Ascending aorta (tissue), 2 donors: ENCODE measurements at places on chromosomes 7 and 10. TPM values are rescaled to one million over a fixed set of nuclear protein-coding genes. Genes with fewer than 3 reads are reported as not detected.

GRCh38 chr7:50229964-50230363 is 74.6 kb upstream of the IKZF1 start:
- H3K4me1 ChIP-seq = no peaks in the 10 kb centered on the region
- DNase-seq = no peak
- no peak overlapping the region for H3K4me3 ChIP-seq

GRCh38 chr10:61786728-61787127 is 114.8 kb upstream of the ARID5B start:
- peak overlapping the region; percentile 44 for H3K27ac ChIP-seq
- no peaks in the 10 kb centered on the region for H3K36me3 ChIP-seq
- no peaks in the 10 kb centered on the region for H3K27me3 ChIP-seq
- peaks cover 6% of the 10 kb centered on the region for H3K4me1 ChIP-seq
- no peak for DNase-seq
- peak overlapping the region; percentile 51 for H3K4me3 ChIP-seq

DNA sequence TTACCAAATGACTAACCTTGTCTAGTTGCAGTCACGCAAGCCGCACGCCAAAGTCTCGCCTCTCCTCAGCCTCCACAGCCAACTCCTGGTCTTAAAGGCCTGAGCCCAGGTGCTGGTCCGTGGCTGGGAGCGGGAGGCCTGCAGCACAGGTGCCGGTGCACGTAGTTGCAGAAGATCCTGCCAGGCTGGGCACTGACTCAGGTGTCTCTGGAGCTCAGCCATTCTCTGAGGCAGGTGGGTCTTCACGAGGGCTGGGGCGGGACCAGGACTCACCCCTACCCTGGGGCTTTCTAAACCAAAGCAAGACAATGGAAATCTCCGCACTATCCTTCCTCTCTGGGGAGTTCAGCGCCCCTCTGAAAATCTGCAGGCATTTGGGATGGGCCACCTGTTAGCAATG is 216.4 kb downstream of the MLLT10 start:
- H3K4me1 ChIP-seq = no peaks in the 10 kb centered on the region
- no peak for DNase-seq
- H3K27me3 ChIP-seq = no peaks in the 10 kb centered on the region
- no peak overlapping the region for H3K4me3 ChIP-seq
- no peaks in the 10 kb centered on the region for H3K36me3 ChIP-seq
- H3K27ac ChIP-seq = no peak overlapping the region

- no peaks in the 10 kb centered on the region for H3K27me3 ChIP-seq
- H3K4me1 ChIP-seq = no peaks in the 10 kb centered on the region
- DNase-seq = no peak
- H3K36me3 ChIP-seq = no peaks in the 10 kb centered on the region
- H3K4me3 ChIP-seq = no peak overlapping the region
- H3K27ac ChIP-seq = no peak overlapping the region
Measured at GRCh38 chr10:127911218-127911866, 4.4 kb downstream of the PTPRE start.

DNA sequence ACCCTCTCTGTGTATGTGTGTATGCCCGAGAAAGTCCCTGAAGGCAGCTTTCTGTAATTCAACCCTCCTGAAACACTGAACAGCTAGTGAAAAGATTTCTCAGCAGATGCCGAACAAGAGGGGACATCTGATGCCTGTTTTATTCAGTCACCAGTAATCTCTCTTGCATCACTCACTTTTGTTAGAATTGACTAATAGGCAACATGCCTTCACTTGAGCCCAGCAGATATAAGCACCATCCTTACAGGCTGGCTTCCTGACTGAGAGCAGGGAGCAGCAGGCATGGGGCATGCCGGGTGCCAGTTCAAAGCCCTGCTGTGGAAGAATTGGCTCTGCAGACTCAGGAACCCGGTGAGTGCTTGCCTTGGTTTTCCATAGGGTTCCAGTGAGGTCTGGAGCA is at the start of gene ABCA13:
Gene ABCA13, plus strand, starts transcription at position 257 of the 400 bp plus-strand sequence. Its CDS starts 26 bp downstream, at position 283.
- no peaks in the 10 kb centered on the region for H3K4me1 ChIP-seq
- no peak within 1 kb of the TSS for H3K27ac ChIP-seq
- H3K36me3 ChIP-seq = no peaks in the 10 kb centered on the region
- H3K27me3 ChIP-seq = no peaks in the 10 kb centered on the region
- no peak for DNase-seq

- H3K4me3 ChIP-seq = no peak overlapping the region
- DNase-seq = no peak
- no peaks in the 10 kb centered on the region for H3K4me1 ChIP-seq
- no peaks in the 10 kb centered on the region for H3K36me3 ChIP-seq
- H3K27me3 ChIP-seq = no peaks in the 10 kb centered on the region
Measured at GRCh38 chr7:15848362-15848761, 161.9 kb upstream of the MEOX2 start.

DNA sequence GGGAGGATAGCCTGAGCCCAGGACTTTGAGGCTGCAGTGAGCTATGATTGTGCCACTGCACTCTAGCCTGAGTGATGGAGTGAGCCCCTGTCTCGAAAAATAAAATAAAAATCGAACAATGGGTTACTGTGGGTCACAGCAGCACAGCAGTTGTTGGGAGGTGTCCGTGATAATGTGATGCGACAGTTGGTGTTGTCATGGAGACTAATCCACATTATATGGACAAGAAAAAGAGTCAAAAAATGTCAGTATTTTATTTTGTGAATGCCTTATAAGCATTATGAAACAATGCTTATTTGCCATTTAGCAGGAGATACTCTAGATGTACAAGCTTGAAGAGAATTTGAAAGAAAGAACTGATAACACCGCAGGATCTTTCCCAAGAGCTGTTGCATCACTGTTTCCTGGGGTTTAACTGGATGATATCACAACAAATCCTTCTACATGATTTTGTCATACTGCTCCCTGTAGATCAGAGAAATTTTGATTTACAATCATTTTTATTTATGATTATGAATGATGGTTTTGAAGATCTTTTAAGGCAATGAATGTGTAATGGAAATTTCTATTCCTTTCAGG is 195.4 kb downstream of the BAMBI start:
- H3K4me3 ChIP-seq = no peak overlapping the region
- H3K27me3 ChIP-seq = no peaks in the 10 kb centered on the region
- no peak overlapping the region for H3K27ac ChIP-seq
- DNase-seq = no peak
- H3K36me3 ChIP-seq = no peaks in the 10 kb centered on the region
- no peaks in the 10 kb centered on the region for H3K4me1 ChIP-seq

DNA sequence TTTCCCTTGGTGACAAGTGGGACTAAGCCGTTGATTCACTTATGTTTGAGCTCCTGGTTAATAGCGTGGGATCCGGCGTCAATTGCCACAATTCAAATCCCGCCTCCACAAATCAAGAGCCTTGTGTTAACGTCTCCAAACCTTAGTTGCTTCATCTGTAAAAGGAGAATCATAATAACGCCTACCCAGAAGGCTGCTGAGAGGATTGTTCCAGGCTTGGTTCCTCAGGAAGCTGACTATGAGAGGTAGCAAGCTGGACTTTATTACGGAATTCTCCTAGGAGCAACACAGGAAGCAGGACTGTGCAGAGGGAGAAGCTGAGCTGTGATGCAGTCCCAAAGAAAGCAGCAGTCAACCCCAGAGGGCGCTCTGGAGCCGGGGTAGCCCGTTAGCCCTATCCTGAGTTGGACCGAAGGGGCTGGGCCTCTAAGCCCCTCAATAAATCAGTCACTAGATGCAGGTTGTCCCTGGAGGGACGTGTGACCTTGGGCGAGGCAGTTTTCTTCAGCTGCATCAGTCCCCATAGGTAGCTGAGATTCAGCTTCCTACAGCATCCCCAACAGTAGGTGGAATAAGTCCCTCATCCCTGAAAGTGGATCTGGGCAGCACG is 6.9 kb upstream of the BAG3 start:
- no peak for DNase-seq
- no peak overlapping the region for H3K27ac ChIP-seq
- H3K36me3 ChIP-seq = no peaks in the 10 kb centered on the region
- H3K4me1 ChIP-seq = no peaks in the 10 kb centered on the region

- DNase-seq = no peak
- no peaks in the 10 kb centered on the region for H3K4me1 ChIP-seq
- H3K27ac ChIP-seq = no peak overlapping the region
- H3K4me3 ChIP-seq = no peak overlapping the region
- H3K36me3 ChIP-seq = no peaks in the 10 kb centered on the region
- H3K27me3 ChIP-seq = no peaks in the 10 kb centered on the region
Measured at GRCh38 chr10:97612386-97612785, 20.9 kb downstream of the MORN4 start.

- DNase-seq = no peak
- peak overlapping the region; percentile 63 for H3K27ac ChIP-seq
- H3K4me1 ChIP-seq = peaks cover 38% of the 10 kb centered on the region
- H3K36me3 ChIP-seq = no peaks in the 10 kb centered on the region
Measured at GRCh38 chr7:36047091-36047658, 105.9 kb upstream of the EEPD1 start.

DNA sequence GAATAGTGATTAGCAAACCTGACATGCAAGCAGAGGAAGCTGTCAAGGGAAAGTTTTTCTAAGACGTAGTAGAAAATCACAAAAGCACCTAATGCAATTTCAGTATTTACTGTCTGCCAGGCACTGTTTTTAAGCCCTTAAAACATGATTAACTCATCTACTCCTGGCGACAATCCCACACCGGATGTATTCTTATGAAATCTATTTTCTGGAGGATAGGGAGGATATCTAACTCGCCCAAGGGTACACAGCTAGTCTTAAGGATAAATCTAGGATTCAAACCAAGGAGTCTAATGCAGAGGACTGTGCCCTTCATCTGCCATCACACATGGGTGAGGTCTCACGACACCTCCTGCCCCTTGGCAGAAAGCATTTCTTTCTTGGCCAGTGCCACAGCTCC is 47.8 kb upstream of the FIGNL1 start:
- no peaks in the 10 kb centered on the region for H3K36me3 ChIP-seq
- H3K4me1 ChIP-seq = no peaks in the 10 kb centered on the region
- no peaks in the 10 kb centered on the region for H3K27me3 ChIP-seq
- no peak for DNase-seq
- H3K27ac ChIP-seq = no peak overlapping the region

- H3K4me3 ChIP-seq = no peak overlapping the region
- no peaks in the 10 kb centered on the region for H3K4me1 ChIP-seq
- no peaks in the 10 kb centered on the region for H3K36me3 ChIP-seq
- DNase-seq = no peak
- H3K27me3 ChIP-seq = no peaks in the 10 kb centered on the region
Measured at GRCh38 chr7:144842377-144842851, 6.6 kb upstream of the TPK1 start.

DNA sequence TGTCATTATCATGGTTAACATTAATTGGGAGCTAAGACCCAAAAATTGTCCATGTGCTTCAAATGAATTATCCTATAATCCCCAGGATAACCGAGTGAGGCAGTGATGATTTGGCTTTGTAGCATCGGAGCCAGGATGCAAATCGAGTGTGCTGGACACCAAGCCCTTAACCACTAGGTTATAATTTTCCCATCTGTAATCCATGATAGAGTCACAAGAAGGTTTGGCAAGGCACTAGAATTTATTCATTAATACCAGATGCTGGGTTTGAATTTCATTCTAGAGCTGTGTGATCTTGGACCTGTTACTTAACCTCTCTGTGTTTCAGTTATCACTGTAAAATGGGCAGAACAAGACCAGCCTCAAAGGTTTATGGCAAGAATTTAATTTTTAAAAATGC is 21.0 kb upstream of the ITGB1 start:
- H3K4me3 ChIP-seq = no peak overlapping the region
- no peaks in the 10 kb centered on the region for H3K27me3 ChIP-seq
- DNase-seq = no peak
- H3K4me1 ChIP-seq = peaks cover 19% of the 10 kb centered on the region

DNA sequence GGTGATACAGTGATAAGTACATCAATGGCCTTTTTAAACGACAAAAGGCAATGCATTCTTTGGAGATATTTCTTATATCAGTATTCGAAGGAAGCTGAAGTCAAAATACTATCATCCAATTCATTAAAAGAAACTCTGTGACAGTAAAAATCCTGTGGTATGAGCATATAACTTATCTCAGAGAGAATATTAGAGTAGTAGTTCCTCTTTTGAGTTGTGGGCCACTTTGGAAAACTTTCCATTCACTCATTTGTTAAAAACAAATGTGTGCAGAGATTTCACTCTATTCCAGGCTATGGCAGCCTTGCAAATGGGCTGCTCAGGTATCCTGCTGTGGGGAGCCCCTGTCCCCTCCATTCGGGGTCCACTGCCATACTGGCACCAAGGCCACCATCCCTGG is 55.3 kb upstream of the ZNF438 start:
- DNase-seq = no peak
- no peaks in the 10 kb centered on the region for H3K27me3 ChIP-seq
- H3K4me3 ChIP-seq = no peak overlapping the region
- no peaks in the 10 kb centered on the region for H3K36me3 ChIP-seq
- H3K27ac ChIP-seq = no peak overlapping the region
- H3K4me1 ChIP-seq = no peaks in the 10 kb centered on the region

DNA sequence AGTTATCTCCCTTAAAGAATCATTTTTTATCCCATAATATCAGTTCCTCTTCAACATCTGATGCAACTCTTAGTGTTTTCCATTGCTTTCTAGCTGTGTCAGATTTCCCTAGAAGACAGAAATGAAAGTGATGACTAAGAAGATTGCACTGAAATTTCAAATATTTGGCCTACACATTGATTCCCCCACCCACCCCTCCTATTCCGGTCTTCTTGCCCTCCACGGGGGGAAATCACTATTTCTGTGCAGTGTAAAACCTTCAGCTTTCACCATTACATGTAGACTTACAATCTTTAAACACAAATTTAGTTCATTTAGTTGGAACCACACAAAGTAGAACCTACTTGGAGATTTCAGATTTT is 63.7 kb upstream of the IL6 start:
- H3K4me3 ChIP-seq = no peak overlapping the region
- no peaks in the 10 kb centered on the region for H3K27me3 ChIP-seq
- no peak for DNase-seq
- H3K4me1 ChIP-seq = no peaks in the 10 kb centered on the region
- H3K36me3 ChIP-seq = no peaks in the 10 kb centered on the region

- peaks cover 15% of the 10 kb centered on the region for H3K4me1 ChIP-seq
- H3K27me3 ChIP-seq = no peaks in the 10 kb centered on the region
- H3K36me3 ChIP-seq = no peaks in the 10 kb centered on the region
- peak overlapping the region; percentile 81 for H3K27ac ChIP-seq
Measured at GRCh38 chr10:45421221-45422097, 47.4 kb downstream of the ALOX5 start.

- no peaks in the 10 kb centered on the region for H3K4me1 ChIP-seq
- DNase-seq = no peak
- no peaks in the 10 kb centered on the region for H3K36me3 ChIP-seq
- no peak overlapping the region for H3K4me3 ChIP-seq
Measured at GRCh38 chr10:36303896-36304295, 661.8 kb upstream of the FZD8 start.

Gene LRRD1
- not detected for total RNA-seq

Gene CDNF
- not detected for total RNA-seq

Gene HSPA12A
- total RNA-seq = 5.5 TPM

Gene STAM
- 1.5 TPM for total RNA-seq

Gene BMPR1A
- 12.9 TPM for total RNA-seq

Gene WNT8B
- not detected for total RNA-seq

Gene CPVL
- 15.2 TPM for total RNA-seq

Gene SLC13A1
- not detected for total RNA-seq

Gene PAOX
- 1.4 TPM for total RNA-seq
